Fibroblast of skin of left quadriceps (primary cell): ENCODE measurements at places on chromosomes 6 and 20.
A peak's percentile ranks its signal among the peaks of the same experiment; 100 is the strongest.

DNA sequence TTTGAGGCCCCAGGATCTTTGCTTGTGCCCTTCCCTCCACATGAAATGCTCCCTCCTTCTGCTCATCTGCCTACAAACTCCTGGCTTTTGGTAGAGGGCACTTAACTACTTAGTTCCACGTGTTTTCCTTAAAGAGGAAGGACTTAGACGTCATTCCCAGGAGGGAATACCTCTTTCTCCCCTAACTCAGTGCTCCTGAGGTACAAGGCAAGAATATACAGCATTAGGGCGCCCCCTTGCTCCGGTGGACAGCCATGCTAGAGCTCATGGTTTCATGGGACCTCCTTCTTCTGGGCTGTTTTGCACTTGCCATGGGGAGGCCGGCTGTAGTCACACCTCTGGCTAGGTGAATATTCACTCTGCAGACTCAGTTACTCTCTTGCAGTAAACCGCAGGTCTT lies 93.8 kb upstream of the LY86 start:
- DNase-seq = no peak

- no peak for DNase-seq
Observed at GRCh38 chr20:37643400-37643799, 50.4 kb upstream of the CTNNBL1 start.

DNA sequence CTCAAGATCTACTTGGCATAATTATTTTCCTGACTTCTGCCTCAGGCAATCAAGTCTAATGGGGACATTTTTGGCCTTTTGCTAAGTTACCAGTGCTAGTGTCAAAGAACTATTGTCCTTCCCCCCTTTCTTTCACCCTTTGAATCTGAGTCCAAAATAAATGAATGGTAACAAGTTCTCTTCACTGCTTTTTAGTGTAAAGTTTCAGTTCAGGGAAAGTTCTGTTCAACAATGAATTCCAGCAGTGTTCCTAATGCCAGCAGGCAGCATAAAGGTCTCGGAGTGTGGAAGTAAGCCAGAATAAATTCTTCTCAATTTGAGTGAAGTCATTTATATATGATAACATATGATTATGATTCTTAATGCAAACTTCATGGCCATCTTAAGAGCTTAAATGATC lies 20.8 kb upstream of the TSPYL1 start:
- DNase-seq = no peak

- no peak for DNase-seq
Observed at GRCh38 chr6:159343709-159344108, 174.5 kb downstream of the FNDC1 start.

- no peak for DNase-seq
Observed at GRCh38 chr6:108902382-108902792, 54.2 kb downstream of the ARMC2 start.

DNA sequence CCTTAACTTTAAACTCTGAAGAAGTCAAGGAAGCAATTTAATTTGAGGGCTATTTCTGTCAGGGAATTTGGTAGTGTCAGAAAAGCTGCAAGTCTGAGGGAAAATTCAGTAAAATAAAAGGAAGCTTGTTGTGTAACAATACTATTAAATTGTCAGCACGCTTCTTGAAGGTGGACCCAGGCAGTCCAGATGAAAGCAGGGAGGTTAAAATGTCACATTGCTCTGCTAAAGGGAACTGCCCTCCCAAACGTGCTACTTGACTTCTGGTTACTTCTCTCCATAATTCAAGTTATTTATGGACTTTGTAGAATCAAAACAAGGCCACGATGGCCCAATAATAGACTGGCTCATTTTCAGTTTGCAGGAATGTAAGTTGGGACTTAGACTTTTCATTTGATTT lies 28.2 kb upstream of the ARMC2 start:
- DNase-seq = no peak

- no peak for DNase-seq
Observed at GRCh38 chr6:159397753-159398152, 228.6 kb downstream of the FNDC1 start.

DNA sequence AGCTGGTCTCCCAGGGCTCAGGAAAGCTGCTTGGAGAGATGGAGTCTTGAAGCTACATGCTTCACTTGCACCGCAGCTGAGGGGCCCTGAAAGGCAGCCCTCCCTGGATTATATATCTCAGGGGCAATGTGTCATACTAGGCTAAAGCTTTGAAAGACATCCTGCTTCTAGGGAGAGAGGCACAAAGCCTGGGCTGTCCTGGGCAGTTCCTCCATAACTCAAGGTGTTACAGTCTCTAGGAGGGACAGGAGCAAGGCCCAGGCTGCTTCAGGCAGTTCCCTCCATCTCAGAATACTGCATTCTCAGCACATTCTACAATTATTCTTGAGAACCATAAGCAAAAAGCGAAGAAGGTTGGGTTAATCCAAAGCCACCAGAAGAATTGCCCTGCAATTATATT lies 22.0 kb upstream of the TXNDC5 start:
- DNase-seq = no peak

DNA sequence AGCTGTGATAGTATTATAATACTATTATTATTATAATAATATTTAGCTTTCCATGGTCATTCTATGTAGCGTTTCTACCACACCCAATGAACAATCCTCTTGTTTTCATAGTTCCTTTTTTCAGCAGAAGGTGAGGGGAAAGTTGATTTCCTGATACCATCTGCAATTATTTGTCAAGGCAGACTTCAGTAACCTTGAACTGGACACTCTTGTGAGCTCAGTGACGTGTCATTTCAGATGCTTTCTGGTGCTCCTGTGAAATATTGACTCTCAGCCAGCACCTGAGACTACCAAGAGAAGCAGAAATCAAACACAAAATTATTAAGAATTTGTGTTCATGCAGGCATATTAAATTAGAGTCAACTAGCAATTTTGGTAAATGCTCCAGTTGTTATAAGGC lies 46.0 kb upstream of the PROKR2 start:
- DNase-seq = no peak

GRCh38 chr6:81842254-81842653 lies 89.8 kb upstream of the TENT5A start:
- no peak for DNase-seq

DNA sequence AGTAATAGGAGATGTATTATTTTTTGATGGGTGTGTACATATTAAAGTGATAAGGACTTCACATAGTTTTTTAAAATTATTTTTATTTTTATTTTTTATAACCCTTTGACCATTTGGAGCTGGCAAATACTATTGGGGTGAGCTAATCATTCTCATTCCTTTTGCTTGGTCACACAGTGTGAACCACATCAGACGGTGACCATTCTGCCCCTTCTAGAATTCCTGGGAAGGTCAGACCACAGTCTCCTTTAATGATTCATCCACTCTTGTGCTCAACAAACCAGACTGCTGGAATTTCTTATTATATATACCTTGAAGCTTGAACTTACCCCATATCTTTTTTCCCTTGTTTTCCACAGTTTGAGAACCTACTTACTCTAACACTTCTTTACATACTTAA lies 23.9 kb upstream of the PRL start:
- DNase-seq = peak; percentile 62

GRCh38 chr20:9981829-9982228 lies 53.0 kb upstream of the ANKEF1 start:
- DNase-seq = peak; percentile 8

DNA sequence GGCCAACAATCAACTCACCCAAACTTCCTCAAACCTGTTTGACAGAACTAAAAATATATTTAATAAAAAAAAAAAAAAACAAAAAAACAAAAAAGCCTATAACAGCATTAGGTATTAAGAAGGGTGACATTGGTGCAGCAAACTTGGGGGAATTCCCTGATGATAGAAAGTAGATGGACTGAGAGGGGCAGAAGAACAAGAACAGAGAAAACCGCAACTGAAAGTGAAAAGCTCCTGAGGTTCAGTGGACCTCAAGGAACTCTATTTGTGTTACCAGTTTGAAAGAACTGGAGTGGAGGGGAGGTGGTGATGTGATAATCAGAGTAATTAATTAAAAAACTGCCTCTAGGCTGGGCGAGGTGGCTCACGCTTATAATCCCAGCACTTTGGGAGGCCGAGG lies 53.8 kb downstream of the MACROD2 start:
- DNase-seq = no peak

- no peak for DNase-seq
Observed at GRCh38 chr6:6217855-6218758, 102.4 kb downstream of the F13A1 start.

- DNase-seq = no peak
Observed at GRCh38 chr20:4962241-4962855, 39.0 kb downstream of the SLC23A2 start.

- DNase-seq = peak; percentile 68
Observed at GRCh38 chr6:13395272-13396237, 67.2 kb upstream of the TBC1D7 start.

- DNase-seq = no peak
Observed at GRCh38 chr6:84425971-84426705, 198.7 kb upstream of the CEP162 start.

GRCh38 chr6:26309731-26310142 lies 55.3 kb upstream of the BTN3A2 start:
- DNase-seq = no peak

DNA sequence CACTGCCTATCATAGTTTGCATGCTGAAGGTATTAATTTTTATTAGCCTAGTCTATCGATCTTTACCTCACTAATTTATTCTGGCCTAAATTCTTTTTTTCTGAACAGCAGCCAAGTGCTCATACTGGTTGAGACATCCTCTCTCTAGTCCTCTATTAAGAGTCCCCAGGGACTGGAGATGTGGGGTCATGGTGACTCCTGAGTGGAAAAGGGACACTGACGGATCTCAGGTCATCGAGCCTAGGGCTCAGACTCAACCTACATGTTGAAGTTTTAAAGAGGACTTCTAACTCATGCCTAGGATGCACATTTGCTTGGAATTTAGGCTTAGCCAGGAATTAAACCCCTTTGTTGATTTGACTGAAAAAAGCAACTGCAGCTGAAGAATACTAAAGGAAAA lies 378.1 kb downstream of the BTBD9 start:
- no peak for DNase-seq

DNA sequence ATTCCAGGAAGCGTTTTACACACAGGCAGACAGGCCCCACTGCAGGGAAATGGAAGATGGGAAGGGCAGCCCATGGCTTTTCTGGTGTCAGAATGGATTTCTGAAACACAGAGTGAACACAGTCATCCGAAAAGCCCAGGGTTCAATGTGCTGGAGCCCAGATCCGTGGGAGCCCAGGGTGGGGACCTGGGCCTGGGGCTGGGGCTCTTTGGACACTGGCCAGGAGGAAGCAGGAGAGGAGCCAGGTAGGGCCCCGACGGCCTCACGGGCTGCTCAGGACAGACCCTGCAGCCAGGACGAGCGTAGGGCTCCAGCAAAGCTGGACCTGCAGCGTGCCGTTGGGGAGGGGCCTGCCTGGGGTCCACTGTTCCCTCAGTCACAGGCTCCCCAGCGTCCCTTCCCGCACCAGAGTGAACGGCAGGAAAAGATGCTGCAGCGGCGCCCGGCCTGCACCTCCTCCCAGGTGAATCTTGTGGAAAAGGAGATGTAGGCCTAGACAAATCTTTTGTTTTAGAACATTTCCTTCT lies 24.3 kb upstream of the LSM14B start:
- DNase-seq = no peak

GRCh38 chr6:154479771-154480639 lies 30.5 kb downstream of the CNKSR3 start:
- peak; percentile 69 for DNase-seq

DNA sequence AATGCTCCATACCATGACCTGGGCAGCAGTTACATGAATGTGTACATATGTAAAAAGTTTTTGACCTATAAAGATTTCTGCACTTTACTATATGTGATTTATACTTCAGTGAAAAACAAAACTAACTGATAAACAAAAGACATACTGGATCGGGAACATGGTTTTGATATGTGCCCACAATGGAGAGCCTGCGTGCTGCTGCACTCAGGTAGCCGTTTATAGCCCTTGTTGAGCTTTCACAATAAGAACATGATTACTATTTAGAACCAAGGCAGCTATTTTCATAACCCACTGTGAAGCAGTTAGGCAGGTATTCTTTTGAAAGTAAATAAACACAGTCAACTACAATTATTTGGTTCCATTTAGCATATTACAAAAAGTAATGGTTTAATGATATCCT lies 195.9 kb upstream of the RAB32 start:
- no peak for DNase-seq

DNA sequence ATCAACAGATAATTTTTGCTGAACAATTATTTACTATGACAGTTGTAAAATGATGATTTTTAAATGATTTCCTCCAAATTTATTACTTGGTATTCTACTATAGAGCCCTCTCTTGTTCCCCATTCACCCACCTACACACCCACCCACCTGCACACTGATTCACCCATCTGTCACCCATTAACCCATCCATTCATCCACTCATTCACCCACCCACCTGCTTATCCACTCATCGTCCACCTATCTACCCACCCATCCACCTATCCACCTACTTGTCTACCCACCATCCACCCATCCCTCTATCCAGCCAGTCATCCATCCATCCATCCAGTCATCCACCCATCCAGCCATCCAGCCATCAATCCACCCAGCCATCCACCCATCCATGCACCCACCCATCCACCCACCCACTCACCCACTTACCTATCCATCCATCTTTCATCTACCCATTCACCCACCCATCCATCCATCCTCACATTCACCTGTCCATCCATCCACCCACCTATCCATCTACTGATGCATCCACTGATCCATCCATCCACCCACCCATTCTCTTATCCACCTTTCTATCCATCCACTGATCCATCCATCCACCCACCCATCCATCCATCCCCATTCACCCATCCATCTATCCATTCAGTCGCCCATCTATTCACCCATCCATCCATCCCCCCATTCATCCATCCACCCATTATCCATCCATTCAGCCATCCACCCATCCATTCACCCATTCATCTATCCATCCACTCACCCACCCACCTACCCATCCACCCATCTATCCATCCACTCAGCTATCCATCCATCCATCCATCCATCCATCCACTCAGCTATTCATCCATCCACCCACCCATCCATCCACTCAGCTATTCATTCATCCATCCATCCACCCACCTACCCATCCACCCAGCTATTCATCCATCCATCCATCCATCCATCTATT lies 72.0 kb downstream of the SYNJ2 start:
- DNase-seq = no peak
